Adrenal gland (tissue), 19 donors: ENCODE measurements at places on chromosomes 1 and 21. TPM values are rescaled to one million over a fixed set of nuclear protein-coding genes. Genes with fewer than 3 reads are reported as not detected.

- DNase-seq = no peak
- no peaks in the 10 kb centered on the region for H3K36me3 ChIP-seq
- no peak overlapping the region for H3K4me3 ChIP-seq
- H3K27me3 ChIP-seq = no peaks in the 10 kb centered on the region
- no peak overlapping the region for H3K27ac ChIP-seq
Measured at GRCh38 chr1:19655718-19656080, 9.0 kb upstream of the HTR6 start.

GRCh38 chr1:244789731-244790130, 45.7 kb upstream of the COX20 start:
- no peak overlapping the region for H3K4me3 ChIP-seq
- H3K36me3 ChIP-seq = no peaks in the 10 kb centered on the region
- H3K4me1 ChIP-seq = peaks cover 7% of the 10 kb centered on the region
- no peak overlapping the region for H3K27ac ChIP-seq
- DNase-seq = no peak
- no peaks in the 10 kb centered on the region for H3K27me3 ChIP-seq

CYP4Z1 gene
- 0.22 TPM for total RNA-seq

CD34 gene
- total RNA-seq = 26.4 TPM
